ENCODE measurements at places on chromosomes 4 and X. TPM values are rescaled to one million over a fixed set of nuclear protein-coding genes. Genes with fewer than 3 reads are reported as not detected.

The PABPC5 gene
- 2.0 TPM for total RNA-seq

The GAGE2A gene
- not detected for total RNA-seq

The CCDC110 gene
- total RNA-seq, result 0.73 TPM

The BST1 gene
- total RNA-seq, result 23.8 TPM

The C4orf50 gene
- total RNA-seq, result not detected

The AKAP14 gene
- not detected for total RNA-seq

The MAGEC1 gene
- 0.07 TPM for total RNA-seq

The CTAG1B gene
- not detected for total RNA-seq

The BEX5 gene
- 3.5 TPM for total RNA-seq

The PPP1R2C gene
- not detected for total RNA-seq

The MAGEA1 gene
- total RNA-seq, result 0.07 TPM

The GAB3 gene
- 6.0 TPM for total RNA-seq

The CFI gene
- total RNA-seq, result 25.1 TPM

The SYP gene
- 0.13 TPM for total RNA-seq

The F8A2 gene
- total RNA-seq, result not detected

The DRD5 gene
- not detected for total RNA-seq

The CLDN2 gene
- total RNA-seq, result not detected

The SH3D19 gene
- total RNA-seq, result 43.0 TPM

The CXCL10 gene
- 0.33 TPM for total RNA-seq

The TMPRSS11A gene
- total RNA-seq, result not detected

The MAGIX gene
- 0.59 TPM for total RNA-seq

The SLC2A9 gene
- 0.92 TPM for total RNA-seq

The SMR3B gene
- not detected for total RNA-seq

The MTNR1A gene
- not detected for total RNA-seq

The KCNE5 gene
- total RNA-seq, result 0.13 TPM

The PLAC8 gene
- total RNA-seq, result 0.33 TPM

The PLXNA3 gene
- 10.9 TPM for total RNA-seq

The ESX1 gene
- total RNA-seq, result not detected

The FABP2 gene
- total RNA-seq, result not detected

The SHROOM4 gene
- 39.5 TPM for total RNA-seq

The CLDN34 gene
- total RNA-seq, result 0.26 TPM

The TMEM271 gene
- total RNA-seq, result not detected

The ENPEP gene
- not detected for total RNA-seq

The SMARCA1 gene
- total RNA-seq, result 31.9 TPM

The L1CAM gene
- total RNA-seq, result 0.11 TPM

The TECRL gene
- not detected for total RNA-seq

The ATOH1 gene
- total RNA-seq, result not detected

The GAGE12E gene
- not detected for total RNA-seq

The IDS gene
- 26.3 TPM for total RNA-seq

The NEXMIF gene
- total RNA-seq, result under 0.01 TPM

The MAGEC2 gene
- total RNA-seq, result not detected

Data from pulmonary artery endothelial cell (primary cell).